ENCODE measurements at places on chromosomes 13 and 19.

DNA sequence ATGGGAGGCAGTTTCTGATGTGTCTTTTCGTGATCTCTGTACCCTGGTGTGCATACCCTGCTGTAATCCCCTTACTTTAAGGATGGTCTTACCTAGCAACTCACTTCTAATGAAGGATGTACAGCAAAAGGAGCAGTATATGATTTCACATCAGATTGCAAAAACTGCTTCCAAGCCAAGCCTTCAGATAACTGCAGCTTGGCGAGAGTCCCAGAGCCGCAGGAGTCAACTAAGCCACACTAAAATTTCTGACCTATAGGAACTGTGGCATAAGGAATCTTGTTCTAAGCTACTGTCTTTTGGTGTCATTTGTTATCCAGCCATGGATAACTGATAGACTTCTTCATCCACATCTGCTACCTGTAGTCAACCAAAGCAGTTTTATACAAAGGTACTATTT is 496.7 kb downstream of the GPC6 start:
- DNase-seq: no peak

DNA sequence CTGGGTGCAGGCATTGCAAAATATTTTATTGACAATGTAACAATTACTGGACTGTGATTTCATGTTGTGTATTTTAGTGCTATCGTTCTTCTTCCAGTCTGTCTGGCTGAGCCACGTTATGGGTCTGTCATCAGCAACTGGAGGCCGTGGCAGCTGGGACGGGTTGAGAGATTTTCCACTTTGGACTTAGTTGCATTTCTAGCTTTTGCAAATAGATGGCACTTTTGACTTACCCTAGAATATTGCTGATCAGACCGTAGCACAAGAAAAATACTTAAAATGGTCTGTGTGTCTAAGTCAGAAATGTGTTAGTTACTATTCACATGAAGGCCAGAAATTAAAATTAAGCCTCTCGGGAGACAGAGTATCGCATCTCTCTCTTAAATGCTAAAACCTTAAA is 211.1 kb downstream of the TEX29 start:
- no peak for DNase-seq

DNA sequence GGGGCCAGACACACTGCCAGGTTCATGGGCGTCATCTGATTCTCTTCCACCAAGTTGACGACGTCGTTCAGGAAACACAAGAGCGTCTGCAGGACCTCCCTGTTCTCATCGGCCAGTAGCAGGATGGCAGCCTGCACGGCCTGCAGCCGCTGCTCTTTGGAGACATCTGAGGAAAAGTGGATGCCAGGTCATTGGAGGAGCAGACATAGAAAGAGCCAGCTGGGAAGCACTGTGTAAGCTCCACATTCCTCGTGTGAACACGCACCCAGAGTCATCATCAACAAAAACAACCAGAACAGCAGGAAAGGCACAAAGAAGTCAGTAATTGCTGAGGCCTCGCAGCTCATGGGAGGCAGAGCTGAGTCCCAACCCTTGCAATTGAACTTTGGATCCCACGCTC is 96.5 kb downstream of the KL start:
- DNase-seq: no peak

DNA sequence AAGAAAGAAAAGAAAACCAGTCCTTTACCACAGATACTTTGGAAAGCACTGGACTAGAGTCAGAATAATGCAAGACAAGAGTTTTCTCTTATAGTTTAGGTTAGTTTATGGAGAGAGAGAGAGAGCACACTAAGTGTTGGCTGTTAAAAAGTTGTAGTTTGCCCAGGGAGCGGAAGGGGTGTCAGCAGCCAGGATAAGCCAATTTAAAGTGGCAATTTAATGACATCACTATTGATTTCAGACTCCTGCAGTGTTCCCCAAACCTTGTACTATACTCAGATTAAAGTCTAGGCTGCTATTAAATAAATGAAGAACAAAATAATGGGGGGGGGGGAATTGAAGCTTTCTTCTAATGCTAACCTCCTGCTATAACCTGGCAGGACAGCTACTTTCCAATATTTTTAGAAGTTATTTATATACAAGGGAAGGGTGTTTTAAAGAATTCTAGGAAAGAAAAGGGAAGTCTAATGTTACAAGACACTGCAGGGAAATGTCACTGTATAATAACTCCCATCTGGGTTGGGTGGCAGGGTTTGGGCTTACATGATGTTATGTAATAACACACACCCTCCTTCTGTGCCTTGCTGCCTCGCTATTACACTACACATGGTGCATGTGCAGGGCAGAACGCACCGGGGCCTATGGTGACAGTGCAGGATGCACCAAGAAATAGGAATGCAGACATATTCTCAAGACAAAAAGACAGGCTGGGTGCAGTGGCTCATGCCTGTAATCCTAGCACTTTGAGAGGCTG is 19.9 kb downstream of the TPT1 start:
- no peak for DNase-seq

GRCh38 chr13:112456138-112457056 is 80.2 kb downstream of the SPACA7 start:
- no peak for DNase-seq

DNA sequence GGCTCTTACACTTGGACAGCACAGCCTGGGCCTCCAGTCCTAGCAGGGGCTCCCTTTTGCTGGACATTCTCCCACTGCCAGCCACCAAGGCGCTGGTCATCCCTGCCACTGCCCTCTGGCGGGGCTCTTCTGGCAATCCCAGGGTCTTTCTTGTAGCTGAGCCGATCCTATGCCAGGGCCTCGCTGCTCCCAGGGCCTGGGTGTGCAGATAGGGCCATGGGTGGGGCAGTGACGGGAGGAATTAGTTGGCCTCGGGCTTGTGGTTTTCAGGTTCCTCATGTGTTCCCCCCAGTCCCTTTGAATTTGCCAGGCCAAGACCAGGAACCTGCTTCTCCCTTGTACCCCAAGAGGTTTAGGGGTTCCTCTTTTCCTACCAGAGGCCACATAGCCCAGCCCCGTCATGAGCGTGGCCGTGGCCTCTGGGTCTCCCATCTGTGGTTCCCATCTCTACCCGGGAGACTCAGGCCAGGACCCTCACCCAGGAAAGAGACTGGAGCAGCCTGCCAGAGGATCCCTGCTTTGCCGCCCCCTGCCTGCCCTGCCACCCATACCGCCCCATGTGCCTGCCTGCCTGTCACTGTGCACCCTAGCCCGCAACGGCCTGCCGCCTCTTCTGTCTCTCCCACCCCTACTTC is 26.2 kb downstream of the TMED1 start:
- DNase-seq: no peak

GRCh38 chr13:49395878-49396380 is 47.9 kb downstream of the CAB39L start:
- no peak for DNase-seq

GRCh38 chr13:48165063-48165462 is 67.9 kb upstream of the ITM2B start:
- DNase-seq: no peak

DNA sequence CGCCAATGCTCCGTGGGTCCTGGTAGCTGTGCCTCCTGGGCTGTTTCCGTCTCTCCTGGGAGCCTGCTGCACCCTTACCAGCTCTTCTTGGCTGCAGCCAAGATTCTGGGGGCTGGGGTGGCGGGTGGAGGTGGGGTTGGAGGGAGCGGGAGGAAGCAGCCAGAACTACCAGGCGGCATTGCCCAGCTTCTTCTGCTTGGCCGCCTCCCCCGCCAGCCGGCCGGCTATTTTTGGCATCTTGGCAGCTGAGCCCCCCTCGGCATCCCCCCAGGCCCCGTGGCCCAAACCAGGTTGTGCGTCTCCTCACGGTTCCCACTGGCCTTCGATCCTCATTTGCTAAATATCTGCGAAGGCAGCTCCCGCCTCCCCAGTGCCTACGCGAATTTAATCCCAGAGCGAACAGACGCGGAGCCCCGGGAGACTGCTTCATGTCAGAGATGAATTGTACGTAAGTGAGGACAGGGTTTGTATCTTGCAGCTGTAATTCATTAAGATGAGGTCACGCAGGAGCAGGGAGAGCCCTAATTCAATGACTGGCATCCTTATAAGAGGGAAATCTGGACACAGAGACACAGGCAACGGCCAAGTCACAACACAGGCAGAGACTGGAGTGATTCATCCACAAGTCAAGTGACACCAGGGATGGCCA is 12.8 kb upstream of the PEAK3 start:
- no peak for DNase-seq

DNA sequence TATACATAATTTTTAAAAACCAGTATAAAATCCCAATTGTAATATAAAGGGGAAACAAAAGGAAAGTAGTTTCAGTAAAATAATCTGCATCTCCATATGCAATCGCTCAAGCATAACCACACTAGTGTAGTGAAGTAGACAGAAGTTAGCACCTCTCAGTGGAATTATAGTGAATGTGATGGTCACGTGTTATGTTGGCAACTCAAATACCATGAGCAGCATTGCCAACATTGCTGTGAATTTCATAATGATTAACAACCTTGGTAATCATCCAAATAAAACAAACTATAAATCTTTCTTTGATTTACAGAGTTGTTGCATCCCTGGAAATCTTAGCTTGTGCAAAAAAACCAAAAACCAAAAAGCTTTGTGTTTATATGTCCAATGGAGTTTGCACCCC is 77.3 kb upstream of the SIAH3 start:
- DNase-seq: no peak

DNA sequence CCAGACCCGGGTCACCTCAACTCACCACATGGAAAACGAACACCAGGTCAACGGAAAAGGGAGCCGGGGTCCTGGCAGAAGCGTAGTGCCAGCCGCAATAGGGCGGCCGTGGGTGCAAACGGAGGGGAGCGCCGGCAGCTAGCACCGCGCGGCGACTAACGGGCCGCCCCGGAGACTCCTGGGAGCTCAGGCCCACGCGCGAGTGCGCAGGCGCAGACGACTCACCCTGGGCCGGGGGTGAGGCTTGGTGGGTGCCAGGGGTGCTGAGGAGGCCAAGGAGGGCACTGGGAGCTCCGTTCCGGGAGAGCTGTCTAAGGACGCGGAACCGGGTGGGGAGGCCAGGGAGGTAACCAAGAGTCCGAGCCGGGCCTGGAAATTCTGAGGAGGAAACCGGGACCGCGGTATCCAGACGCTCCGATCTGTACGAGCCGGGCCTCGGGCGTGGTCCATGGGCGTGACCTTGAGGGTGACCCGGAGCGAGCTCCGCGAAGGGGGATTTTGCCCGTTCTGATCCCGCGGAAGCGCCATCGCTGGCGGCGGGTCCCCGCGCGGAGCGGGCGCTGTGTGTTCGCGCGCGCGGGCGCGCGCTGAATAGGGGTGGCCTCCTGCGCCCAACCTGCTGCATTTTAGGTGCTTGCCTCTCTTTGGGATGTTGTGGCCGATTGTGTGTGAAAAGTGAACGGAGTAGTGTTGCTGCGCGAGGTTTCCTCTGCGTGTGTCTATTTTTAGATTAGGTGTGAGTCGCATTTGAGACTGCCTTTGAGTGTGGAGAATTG is at the start of gene ZNF382:
Gene ZNF382 (plus strand): TSS at position 213 of the 776 bp plus-strand sequence. CDS start 4,602 bp downstream, outside the sequence.
- peak; percentile 72 for DNase-seq

DNA sequence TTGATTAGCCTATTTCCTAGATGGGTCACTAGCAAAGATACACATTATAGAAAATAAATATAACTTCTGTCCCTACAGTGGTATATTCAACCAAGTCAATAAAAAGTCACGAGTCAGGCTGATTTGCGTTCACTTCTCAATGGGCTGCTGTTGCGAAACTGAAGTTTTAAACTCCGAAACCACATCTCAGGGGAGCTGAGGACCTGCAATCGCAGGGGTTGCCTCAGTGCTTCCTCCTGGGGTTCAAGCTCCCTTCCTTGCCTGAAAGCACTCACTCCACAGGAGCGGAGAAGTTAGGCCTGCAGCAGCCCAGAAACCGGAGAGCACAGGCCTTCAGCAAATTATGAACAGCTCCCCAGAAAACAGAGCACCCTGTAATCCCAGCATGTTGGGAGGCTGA is 39.6 kb downstream of the RAB20 start:
- DNase-seq: no peak

GRCh38 chr19:34480971-34481841 is at the start of gene WTIP:
Gene WTIP, plus strand, starts transcription at chr19:34481758. Its CDS starts 217 bp downstream, at chr19:34481975.
- DNase-seq: no peak

GRCh38 chr13:30113551-30113950 is 193.8 kb downstream of the KATNAL1 start:
- no peak for DNase-seq

- DNase-seq: no peak
These were observed 28.2 kb upstream of the TMEM255B start for GRCh38 chr13:113730831-113731191.

- DNase-seq: no peak
These were observed 145.8 kb downstream of the KCNRG start for GRCh38 chr13:50161052-50161451.

DNA sequence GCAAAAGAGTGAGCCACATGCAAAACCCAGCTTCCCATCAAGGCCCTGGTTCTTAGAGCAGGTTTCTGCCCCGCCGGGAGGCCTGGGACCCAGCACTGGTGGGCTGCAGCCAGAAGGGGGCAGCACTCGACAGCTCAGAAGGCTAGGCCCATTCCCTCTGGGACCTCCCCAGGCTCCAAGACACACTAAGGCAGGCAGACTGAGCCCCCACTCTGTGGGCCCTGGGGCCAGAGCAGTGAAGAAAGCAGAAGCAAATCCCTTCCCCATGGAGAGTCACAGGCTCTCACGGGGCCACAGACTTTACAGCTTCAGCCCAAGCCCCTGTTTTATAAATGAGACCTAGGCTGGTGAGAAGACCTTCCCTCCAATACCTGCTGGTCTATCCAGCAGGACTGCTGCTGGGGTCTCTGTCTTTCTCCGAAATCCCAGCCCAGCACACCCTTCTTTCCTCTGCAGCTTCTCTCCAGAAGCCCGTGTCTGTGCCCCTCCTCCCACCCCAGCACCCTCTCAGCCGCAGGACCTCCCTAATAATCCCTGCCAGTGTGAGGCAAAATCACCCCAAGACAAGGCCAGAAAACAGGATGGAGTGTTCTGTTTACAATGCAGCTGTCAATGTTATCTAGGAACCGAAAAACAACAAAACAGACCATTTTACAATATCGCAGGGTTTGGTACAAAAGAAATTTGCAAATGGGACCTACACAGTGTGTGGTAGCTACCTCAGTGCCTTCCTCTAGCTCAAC is 109.3 kb downstream of the ABCC4 start:
- peak; percentile 50 for DNase-seq

DNA sequence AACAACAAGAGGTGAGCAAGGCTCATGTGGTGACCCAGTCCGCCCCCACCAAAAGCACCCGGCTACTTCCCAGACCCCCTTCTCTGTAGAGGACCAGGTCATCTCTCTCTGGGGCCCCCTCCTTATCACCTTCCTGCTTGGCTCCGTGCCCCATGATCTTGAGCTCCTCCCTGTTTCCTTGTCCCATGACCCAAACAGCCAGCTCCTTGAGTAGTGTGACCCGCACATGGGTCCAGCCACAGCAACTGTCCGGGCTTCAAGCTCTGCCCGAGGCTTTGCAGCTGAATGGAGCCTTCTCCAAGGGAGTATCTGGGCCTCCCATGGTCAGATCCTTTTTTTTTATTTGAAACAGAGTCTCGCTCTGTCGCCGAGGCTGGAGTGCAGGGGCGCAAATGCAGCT is 61.8 kb downstream of the MYO9B start:
- DNase-seq: no peak

- DNase-seq: no peak
These were observed 385.7 kb downstream of the DCT start for GRCh38 chr13:94093652-94094315.

GRCh38 chr19:39867133-39867532 is 21.0 kb upstream of the FBL start:
- no peak for DNase-seq
